Stimulated activated CD8-positive, alpha-beta memory T cell treated with anti-CD3 and anti-CD28 coated beads, Interleukin-4, amount 100 ng/mL, for 1 hour (primary cell): ENCODE measurements at places on chromosomes 4 and X.

DNA sequence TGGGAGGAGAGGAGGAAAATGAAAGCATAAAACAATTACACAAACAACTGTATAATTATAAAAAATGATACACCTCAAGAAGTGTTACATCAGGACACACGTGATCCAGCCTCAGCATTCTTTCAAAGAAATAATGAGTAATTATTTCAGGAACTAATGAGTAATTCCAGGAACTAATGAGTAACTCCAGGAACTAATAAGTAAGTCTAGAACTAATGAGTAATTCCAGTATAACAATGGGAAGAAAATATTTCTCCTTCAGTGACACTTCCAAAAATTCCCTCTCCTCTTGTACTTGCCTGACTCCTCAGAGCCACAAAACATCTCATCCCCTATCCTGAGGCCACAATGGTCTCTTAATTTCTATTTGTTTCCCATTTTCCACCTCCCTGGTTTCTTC lies 63.5 kb upstream of the COL25A1 start:
- no peak for DNase-seq

GRCh38 chr4:124144238-124144654 lies 568.3 kb downstream of the ANKRD50 start:
- DNase-seq: no peak

- no peak for DNase-seq
Measured at GRCh38 chr4:174761451-174761850, 67.6 kb downstream of the GLRA3 start.

- DNase-seq: no peak
Measured at GRCh38 chr4:25970226-25970675, 56.2 kb downstream of the SMIM20 start.

GRCh38 chr4:53942712-53943111 lies 121.7 kb downstream of the CHIC2 start:
- no peak for DNase-seq

GRCh38 chrX:147891896-147892295 lies 19.8 kb upstream of the FMR1 start:
- DNase-seq: no peak

DNA sequence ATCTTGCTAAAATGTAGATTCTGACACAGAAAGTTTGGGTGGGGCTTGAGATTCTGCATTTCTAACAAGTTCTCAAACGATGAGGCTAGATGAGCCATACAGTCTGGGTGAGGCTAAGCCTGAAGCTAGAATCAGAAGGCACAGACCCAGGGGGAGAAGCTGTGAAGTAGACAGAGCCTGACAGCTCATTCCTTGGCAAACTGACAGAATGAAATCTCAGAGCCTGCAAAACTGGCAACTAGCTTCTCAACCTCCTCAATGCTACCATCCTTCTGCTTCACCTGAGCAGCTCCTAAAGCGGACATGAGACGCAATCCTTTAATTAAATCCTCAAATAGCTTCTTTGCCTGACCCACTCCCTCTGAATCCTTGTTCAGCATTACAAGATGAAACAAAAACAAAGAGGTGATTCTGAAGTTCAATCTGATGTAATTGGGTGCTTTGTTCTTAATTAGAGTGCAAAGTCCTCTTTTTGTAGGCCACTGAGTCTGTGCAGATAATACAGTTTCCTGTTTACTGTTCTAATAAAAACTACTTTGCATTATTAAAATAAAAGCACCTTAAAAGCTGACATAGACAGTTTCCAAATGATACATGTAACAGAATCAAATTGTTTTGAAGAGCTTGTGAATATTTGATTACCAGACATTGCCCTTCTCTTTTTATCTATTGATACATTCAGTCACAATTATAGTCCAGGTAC lies 71.0 kb upstream of the BMP2K start:
- no peak for DNase-seq

GRCh38 chr4:183571350-183571941 lies 66.6 kb downstream of the ING2 start:
- DNase-seq: no peak

DNA sequence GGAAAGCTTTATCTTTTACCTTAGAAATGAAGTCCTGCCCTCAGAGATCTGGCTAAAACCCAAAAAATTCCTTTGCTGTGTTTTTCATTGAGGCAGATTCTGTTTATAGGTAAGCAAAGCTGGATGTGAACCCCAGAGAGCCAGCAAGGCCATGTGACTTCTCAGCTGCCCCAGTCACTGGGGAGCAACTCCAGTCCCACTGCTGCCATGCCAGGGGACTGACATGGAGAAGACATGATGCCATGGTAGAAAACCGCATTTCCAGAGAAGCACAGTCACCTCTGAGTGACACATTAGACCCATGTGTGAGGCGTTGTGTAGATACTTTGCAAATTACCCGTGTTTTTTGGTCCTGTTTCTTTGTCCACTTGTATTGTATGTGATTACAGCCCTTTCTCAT lies 45.4 kb downstream of the PTTG2 start:
- DNase-seq: no peak

DNA sequence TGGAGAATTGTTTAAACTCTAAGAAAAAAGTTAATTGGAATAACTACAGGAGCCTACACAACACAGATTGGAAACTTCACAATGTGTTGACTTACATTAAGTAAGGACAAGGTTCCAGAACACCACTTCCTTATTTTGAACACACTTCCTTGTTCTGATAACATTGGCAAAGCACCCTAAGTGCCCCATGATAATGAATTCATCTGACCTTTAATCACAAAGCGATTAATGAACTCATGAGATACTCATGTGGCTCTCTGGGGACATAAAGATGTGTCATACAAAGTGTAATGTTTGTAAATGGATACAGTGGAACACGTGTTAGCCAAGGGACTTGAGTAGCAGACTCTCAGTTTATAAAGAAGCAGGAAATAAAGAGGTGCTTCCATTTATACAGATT lies 69.0 kb upstream of the ATOH1 start:
- DNase-seq: no peak

DNA sequence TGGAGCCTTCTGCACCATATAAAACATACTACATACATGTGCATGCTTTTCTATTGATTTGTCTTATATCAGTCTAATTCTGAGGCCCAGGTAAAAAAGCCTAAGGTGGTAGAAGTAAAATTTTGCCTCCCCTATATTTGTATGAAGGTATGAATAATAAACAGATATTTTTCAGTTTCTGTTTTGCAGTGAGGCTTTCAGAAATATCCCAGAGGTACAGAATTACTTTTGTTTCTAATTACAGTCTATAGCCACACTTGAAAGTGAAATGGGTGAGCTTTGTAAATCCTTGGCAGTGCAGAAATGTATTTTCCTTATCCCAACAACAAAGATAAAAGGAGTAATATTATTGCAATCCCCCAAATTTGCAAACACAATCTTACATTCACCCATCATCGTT lies 59.5 kb downstream of the DDX60 start:
- no peak for DNase-seq

- peak; percentile 27 for DNase-seq
Measured at GRCh38 chr4:152534541-152535359, 1.1 kb downstream of the FBXW7 start.

DNA sequence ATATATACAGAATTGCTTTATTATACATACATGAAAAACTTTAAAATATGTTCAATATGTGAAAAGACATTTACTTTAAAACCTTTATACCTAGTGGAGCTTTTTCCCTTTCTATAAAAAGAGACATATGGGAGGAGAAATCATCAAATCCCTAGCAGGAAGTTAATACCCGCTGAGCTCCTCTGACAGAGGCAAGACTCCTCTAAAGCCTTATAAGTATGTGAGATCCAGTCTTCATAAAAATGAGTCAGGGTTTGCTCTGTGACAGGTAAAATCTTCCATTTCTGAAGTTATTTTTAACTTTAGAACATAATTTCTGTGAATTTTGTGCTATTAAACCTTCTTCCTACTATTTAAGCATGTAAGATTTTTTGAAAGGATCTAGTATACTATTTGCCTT lies 634.4 kb upstream of the AADAT start:
- no peak for DNase-seq

DNA sequence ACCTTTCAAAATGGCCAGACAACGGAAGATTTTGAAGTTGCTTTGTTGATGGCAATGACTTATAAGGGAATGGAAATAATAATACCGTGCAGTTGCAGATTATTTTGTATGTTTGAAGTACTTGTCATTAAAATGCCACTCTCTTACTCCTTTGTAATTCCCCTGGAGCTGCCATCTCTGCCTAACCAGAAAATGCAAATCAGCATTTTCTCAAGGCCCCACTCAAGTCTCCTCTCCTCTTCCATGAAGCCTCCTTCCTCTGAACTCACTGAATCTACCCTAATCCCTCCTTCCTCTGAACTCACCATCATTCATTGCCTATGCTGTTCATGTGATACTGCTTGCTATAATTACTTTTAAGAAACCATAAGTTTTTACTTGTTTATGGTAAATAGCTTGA lies 60.2 kb upstream of the RBPJ start:
- no peak for DNase-seq

DNA sequence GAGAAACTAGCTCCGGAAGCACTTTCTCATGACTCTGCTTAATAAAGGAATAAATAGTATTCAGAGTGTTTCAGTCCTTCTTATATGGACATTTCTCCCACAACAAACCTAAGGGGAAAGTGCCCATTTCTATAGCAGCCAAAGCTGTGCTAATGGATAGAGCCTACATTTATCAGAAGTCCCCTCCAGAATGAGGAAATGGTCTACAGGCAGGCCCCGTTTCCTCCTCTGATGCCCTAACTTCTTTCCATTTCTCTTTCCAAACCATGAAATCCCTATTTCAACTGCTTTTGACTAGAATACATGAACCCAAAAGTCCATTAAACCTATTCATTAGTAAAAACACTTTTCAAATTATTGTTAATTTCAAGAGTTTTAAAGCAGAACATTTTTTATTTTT lies 4.5 kb downstream of the ACSL1 start:
- DNase-seq: no peak

- DNase-seq: no peak
Measured at GRCh38 chr4:97216046-97216445, 927.2 kb downstream of the STPG2 start.

DNA sequence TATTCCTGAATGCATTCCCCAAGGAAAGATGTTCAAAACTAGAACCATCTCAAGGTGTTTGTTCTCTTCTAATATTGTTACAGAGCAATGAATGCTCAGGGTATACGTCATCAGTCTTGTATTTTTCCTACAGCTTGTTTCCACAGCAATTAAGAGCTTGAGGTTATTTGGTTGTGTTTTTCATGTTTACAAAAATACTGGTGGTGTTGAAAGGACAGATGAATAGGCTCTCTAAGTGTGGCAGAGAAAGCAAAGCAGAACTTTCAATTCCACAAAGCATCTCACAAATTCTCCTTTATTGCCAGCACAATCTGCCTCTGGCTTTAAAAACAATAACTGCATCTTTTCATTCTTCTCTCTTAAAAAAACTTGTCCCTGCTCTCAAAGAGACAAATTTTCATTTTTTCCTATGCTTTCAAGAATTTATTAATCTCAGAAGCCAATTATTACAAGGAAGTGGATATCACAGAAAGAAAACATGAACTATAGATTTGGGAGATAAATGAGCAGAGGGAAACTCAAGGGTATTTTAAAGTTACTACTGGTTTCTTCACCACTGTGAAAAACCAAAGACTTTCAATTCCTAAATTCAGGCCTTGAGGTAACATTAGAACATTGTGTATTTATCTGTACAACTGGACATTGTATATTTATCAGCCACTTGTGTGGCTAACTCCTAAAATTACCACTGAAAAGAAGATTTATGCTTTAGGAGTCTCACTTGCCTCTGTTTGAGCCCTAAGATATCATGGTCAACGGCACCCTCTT lies 49.2 kb downstream of the DDX53 start:
- no peak for DNase-seq

DNA sequence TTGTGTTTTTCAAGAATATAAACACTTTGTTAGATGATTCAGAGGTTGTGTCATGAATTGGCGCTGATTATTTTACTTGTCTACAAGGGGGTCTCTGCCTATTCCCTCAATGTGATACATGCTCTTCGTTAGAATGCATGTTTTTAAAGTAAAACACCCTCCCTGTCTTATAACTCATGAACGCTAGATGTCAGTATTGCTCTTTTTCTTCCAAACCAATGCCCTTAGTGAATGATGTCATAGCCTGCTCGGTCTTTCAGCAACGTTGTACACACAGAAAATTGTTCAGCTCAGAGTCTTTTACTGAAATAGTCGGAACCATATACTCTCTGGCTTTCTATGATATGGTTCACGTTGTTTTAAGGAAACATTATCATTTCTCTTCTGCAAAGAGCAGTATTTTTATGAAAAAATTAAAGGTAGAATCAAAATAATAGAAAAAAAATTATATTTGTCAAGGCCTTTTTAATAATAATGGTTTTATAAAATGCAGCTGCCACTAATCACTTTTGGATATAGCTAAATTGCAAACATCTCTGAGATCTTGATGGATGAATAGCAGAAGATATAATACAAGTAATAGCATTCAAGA lies 292.9 kb downstream of the TLL1 start:
- no peak for DNase-seq

DNA sequence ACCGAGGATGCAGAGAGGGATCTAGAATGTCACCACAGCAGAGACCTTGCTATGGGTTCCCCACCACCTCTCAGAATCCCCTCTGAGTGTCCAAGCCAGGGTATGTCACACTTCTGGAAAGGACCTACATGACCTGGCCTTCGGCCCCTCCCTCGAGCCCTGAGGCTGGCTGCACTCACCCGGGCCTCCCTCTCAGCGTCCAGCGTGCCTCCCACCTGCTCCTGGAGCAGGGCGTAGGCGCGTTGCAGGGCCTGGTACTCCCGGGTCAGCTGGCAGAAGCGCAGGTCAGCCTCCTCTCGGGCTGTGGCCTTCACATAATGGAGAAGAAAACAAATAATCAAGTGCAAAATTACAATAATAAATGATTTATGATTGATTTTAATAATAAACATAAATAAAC lies 43.9 kb upstream of the C4orf50 start:
- DNase-seq: no peak

DNA sequence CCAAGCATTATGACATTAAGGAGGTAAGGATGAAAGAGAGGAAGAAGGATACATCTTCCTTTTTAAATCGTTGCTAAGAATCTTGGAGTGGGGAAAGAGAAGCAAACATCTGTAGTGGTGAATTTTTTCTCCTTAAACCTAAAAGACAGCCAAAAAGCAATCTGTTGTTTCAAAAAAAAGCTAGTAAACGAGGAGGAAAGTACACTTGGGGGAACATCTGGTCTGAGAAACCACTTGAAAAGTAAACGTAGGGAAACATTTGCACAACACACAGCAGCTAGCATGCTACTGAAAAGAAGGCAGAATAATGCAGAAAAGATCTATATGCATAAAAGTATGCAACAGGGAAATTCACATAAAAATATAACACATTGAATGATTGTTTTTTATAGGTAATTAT lies 1485.6 kb downstream of the PCDH19 start:
- DNase-seq: no peak

- no peak for DNase-seq
Measured at GRCh38 chr4:89204624-89205023, 93.3 kb downstream of the TIGD2 start.

DNA sequence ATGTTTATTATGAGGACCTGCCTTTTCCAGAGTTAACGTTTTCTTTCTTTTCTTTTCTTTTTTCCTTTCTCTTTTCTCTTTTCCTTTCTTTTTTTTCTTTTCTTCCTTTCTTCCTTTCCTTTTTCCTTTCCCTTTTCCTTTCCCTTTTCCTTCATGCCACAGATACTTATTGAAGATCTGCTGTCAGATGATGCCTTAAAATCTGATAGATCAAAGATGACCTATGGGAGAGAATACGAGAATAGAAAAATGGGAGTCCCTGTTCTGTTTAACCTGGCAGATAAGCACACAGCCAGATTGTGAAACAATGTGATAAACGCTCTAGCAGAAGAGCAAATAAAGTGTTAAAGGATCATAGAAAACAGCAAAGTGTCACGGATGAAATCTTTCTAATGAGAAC lies 38.9 kb downstream of the AFF1 start:
- DNase-seq: no peak
